Coronary artery (tissue), 2 donors: ENCODE measurements at places on chromosomes 3 and 15.

- DNase-seq = no peak
Observed at GRCh38 chr3:64379221-64379620, 154.0 kb upstream of the PRICKLE2 start.

- no peak for DNase-seq
Observed at GRCh38 chr3:187742351-187743171, 2.7 kb downstream of the BCL6 start.

DNA sequence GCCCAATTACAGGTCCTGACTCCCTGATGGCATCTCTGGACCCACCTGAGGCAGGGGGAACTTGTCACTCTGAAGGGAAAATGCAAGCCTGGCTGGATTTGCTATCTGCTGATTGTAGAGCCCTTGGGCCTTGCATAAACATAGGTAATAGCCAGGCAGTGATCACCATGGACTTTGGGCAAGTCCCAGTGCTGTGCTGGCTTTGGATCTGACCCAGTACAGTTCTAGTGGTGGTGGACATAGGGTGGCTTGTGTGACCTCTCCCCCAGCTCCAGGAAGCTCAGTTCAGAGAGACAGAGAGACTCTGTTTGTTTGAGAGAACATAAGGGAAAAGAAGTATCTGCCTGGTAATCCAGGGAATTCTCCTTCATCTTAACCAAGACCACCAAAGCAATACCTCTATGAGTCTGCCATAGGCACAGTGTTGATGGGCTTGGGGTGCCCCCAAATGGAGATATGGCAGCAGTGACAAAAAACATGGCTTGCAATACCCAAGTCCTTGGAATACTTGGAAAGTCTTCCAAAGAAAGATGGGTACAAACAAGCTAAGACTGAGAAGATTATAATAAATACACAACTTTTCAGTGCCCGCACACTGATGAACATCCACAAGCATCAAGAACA is 348.5 kb downstream of the PYDC2 start:
- no peak for DNase-seq

GRCh38 chr15:29826908-29827820 is 4.9 kb upstream of the TJP1 start:
- DNase-seq = no peak

DNA sequence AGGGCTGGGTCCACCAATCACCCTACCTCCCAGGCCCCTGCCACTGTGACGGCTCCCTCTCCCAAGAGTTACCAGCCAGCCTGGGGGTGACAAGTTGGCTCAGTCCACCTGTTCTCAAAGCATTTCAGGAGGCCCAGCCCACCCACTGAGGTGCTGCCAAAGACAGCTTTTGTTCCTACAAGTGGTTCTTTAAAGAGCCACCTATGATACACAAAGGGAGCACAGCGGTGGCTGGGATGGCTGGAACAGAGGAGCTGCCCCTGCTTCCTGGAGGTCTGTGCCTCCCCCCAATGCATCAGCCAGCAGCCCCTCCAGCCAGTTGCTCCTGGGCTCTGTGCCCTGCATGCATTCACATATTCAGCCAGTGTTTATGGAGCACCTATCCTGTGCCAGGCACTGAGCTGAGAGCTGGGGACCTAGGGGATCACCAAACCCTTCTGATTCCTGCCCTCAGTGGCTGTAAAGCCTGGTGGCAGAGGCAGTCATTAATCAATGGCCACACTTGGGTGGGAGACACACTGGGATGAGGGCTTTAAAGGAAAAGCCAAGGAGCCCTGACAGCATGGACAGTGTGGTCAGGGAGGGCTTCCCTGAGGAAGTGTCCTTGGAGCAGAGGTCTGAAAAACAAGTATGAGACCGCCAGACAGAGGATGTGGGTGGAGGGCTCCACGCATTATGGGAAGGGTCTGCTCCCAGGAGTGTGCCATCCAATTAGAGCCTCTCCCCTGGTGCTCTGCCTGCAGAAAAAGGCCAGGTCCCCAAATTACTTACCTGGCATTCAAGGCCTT is 107.1 kb upstream of the LINGO1 start:
- DNase-seq = no peak

DNA sequence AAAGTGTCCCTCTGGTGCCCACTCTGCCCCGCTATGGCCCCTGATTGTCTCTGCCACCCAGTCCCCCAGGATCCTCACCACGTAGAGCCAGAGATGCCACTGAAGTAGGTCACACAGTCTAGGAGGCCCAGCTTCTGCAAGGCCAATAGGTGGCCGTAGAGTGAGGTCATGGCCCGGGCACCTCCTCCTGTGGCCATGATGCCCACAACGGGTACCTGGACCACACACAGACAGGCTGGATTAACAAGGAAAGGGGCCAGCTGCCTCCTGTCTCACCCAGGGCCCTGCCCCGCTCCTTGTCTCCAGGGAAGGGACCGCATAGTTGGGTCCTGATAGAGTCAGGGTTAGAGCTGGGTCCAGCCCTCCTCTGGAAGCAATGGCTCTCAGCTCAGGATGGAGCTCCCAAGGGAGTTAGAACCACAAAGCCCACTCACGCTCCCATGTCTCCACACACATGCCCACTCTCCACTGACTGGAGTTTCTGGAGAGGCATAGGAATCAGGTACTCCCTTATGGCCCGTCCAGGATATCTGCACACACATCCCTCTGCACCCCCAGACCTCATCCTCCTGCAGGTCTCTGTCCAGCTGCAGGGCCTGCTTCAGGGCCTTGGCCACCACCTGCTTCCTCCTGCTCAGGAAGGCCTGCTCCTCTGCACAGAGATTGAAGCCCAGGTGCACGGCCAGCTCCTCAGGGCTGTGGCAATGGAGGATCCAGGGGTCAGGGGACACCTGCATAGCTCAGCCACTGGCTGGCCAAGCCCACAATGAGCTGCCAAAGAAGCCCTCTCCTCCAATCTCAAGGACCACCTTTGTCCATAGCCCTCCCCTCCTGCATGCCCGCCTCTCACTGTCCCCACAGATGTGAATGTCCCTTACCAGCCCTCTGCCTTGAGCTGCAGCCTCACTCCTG is 13.2 kb downstream of the PLA2G4D start:
- DNase-seq = peak; percentile 49

GRCh38 chr3:167102071-167102470 is 278.0 kb downstream of the ZBBX start:
- no peak for DNase-seq
